ENCODE measurements at places on chromosomes 6 and 20.

- no peak for DNase-seq
Observed at GRCh38 chr6:169300916-169301315, 47.3 kb upstream of the THBS2 start.

DNA sequence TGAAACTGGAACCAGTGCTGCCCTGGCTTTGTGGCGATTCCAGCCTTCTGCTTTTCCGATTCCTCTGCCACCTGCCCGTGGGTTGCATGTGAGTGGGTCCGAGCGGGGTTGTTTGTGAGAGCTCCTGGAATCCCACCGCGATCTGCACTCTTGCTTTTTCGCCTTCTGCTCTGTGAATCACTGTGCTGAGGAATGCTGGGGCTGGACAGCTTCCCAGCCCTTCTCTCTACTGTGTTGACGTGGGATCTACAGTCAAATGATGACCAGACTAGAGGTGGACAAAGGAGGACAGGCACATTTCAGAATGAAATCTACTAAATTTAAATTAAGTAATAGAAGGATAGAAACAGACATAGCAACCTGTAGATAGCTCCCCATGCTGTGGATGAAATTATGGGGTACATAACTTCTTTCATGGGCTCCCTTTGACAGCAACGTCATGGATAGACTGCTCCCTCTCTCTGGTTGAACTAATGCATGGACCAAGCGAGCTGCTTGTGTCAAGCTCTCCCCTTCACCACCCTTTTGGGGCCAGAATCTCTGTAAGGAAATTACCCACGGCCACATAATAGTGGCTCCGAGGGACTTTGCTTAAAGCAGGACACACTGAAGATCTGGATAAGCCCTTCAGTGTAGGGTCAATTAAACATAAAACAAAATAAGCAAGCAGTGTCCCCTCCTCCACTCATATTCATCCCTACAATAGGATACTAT is 2.0 kb downstream of the FNDC1 start:
- no peak for DNase-seq

GRCh38 chr6:129448965-129449364 is 261.0 kb downstream of the ARHGAP18 start:
- DNase-seq = no peak

DNA sequence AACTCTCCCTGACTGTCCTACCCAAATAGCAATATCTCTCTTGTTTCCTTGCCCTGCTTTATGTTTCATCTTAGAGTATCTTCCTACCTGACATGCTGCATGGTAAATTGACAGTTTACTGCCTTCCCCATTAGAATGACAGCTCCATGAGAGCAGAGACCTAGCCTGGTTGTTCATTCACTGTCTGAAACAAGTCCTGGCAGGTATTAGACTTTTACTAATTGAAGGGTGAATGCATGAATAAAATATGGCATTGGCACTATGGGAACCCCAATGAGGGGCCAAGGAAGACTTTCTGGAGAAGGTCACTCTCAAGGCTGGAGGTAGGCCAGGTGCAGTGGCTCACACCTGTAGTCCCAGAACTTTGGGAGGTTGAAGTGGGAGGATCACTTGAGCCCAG is 3.8 kb upstream of the CITED2 start:
- DNase-seq = no peak

DNA sequence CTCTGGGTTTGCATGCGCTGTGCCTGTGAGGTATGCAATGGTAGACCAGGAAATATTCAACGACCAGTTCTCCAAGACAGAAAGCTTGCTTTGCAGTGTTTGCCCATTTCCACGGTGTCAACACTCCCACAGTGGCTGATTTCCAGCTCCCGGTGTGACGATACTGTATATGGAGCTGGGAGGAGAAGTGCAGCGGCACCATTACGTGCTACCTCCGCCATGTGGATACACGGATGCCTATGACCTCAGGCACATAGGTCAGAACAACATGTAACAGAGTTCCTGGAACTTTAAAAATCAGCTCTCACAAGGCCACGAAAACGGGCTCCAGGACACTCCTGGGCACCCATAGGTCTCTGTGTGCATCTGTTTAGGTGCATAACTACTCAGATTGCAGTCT is 51.1 kb downstream of the NFATC2 start:
- DNase-seq = no peak

- DNase-seq = no peak
Observed at GRCh38 chr6:90264561-90264960, 32.1 kb downstream of the BACH2 start.

GRCh38 chr20:43294031-43294430 is 104.3 kb upstream of the PTPRT start:
- DNase-seq = no peak

DNA sequence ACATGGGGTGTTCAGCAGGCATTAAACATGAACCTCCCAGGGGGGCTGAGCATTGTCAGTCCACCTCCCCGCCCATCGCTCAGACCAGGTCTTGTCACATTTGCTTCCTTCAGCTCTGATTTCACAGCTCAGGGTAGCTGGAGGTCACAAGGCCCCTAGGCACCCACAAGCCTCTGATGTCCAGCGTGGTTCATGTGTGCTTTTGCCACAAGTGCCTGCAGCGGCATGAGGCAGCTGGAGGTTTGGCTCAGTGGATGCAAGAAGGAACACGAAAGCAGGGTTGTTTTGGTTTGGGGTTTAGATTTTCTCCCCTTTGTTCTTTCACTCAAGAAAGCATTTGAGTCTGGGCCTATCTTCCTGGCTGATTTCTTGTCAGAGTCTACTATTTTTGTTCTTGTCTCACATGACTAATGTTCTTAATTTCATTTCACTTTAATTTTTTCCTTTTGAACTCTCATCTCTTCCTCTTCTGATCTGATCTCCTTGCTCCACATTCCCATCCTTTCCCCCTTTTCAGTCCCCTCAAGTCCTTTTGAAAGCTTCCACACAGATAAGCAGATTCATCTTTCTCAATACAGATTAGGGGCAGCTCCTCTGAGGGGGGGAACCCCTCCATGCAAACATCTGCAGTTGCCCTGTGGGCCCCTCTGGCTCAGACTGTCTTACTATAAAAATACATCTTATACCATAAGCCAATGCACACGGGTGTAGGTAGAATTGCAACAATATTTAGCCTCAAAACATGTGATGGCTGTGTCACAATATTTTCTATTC is 68.1 kb upstream of the CEP85L start:
- no peak for DNase-seq

- DNase-seq = no peak
Observed at GRCh38 chr20:16175322-16175961, 397.8 kb downstream of the KIF16B start.
